ENCODE measurements at places on chromosomes 4 and X.

- DNase-seq: no peak
These were observed 47.4 kb downstream of the WWC2 start for GRCh38 chr4:183146478-183146877.

- DNase-seq: no peak
These were observed 7.5 kb downstream of the DTHD1 start for GRCh38 chr4:36288731-36289426.

- no peak for DNase-seq
These were observed 11.2 kb upstream of the TMEM154 start for GRCh38 chr4:152690706-152691651.

DNA sequence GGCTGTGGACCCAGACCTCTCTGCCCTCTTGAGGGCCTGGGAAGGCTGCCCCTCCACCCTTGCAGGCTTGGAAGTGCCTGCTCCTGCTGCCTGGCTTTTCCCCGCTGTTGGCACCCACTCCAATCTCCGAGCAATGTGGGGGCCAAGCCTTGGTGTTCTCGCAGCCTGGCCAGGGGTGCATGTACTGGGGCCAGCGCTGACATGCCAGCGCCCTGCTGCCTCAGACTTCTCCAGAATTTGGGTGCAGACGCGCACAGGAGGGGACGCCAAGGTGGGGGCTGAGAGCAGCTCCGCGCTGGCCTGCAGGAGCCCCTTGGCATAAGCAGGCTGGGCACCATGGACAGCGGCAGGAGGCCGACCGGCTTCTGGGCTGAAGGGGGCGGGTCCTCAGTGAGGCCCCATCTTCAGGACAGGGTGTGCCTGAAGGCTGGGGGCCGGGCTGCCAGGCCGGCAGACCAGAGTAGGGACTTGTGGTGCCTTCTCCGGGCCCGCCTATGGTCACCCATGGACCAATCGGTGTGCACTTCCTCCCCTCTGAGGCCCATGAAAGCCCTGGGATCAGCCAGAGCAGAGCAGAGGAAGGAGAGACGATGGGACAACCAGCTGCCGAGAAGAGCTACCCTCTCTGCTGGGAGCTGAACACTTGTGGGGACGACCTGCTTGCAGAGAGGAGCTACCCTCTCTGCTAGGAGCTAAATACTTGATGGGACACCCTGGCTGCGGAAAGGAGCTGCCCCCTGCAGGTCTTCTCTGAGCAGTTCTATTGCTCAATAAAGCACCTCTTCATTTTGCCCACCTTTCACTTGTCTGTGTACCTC is 118.3 kb downstream of the DNAAF6 start:
- no peak for DNase-seq

DNA sequence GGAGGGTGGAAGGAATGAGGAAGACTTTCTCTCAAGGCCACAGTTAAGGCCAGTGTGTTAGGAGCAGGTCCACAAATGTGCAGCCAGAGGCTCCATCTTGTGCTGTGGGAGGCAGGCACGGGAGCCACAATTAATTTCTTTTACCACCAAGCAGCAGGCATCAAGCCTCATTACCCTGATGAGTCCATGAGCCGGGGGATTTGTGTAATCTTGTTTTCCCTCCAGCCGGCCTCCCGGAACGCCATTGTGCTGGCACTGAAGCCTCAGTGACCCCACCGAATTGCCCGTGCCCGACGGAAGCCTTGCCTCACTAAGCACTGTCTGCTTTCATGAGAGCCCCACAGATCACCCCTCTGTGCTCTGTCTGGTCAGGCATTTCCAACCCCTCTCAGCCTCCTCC is 154.7 kb upstream of the STX18 start:
- no peak for DNase-seq

DNA sequence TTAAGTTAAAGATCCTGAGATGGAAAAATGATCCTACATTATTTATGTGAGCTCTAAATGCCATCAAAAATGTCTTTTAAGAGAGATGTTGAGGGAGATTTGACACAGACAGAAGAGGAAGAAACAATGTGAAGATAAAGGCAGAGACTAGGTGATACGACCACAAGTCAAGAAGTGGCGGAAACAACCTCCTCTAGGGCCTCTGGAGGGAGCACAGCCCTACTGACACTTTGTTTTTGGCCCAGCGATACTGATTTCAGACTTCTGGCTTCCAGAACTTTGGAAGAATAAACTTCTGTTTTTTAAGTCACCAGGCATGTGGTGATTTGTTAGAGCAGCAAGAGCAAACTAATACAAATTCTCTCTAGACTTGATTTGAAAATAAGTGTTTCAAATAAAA is 1216.1 kb downstream of the FSTL5 start:
- DNase-seq: no peak

- no peak for DNase-seq
These were observed 26.7 kb downstream of the ANKRD50 start for GRCh38 chr4:124685851-124686250.

DNA sequence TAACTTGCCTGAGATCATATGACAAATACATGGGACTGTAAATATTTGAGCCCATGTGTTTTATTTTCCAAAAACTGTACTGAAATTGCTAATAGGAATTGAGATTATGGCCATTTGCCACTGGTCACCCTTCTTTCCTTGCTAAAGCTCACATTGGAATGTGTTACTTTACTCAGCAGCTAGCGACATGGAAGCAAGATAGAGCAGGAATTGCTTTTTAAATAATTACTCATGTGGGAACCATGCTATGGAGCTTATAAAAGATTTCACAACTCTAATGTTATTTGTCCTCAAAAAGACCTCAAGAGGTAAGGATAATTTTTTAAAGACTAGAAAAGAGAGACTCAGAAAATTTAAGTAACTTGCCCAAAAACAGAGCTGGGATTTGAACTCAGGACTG is 48.8 kb upstream of the AFAP1 start:
- DNase-seq: peak; percentile 84

GRCh38 chr4:112747036-112747435 is 110.1 kb downstream of the LARP7 start:
- no peak for DNase-seq

GRCh38 chr4:7191546-7192251 is 639 bp upstream of the SORCS2 start:
- no peak for DNase-seq

GRCh38 chrX:38233891-38234667 is 13.4 kb upstream of the SRPX start:
- DNase-seq: peak; percentile 89

GRCh38 chrX:56783996-56784620 is 55.1 kb downstream of the NBDY start:
- DNase-seq: no peak

DNA sequence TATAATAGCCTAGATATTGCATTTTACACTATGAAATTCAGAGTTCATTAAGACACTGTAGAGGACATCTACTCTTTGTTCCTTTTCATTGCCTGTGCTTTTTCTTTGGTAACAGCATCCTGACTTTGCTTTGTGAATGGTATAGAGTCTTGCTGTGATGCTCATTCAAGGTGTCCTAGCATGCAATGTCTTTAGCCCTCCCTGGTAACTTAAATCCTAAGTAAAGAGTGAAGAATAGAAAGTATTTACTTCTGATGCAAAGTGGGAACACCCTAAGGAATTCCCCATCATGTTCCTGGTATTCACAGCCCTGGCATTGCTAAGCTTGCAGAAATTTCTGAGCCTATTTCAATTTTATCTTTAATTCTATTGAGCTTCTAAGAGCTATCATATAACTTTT is 400.1 kb downstream of the FAT4 start:
- DNase-seq: peak; percentile 17

DNA sequence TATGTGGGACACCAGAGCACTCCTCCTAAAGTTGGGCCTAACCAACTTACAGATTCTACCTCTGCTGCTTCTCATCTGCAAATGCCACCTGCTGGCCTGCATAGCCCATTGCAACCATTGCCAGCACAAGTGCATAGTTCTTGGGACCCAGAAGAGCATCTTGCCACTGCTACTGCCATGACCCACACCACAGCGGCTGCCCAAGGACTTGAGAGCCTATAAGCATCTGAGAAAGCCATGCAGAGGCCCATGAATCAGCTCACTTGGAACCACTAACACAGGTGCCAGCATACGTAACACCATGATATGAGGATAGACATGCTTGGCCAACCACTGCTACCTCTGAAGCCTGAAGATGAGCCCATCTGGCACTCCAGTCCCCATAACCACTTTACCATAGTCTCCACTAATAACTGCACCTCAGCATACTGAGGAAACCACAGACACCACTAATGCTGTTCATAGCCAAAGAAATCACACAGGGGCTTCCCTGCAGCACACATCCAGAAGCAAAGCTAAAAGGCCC is 258.1 kb upstream of the AGTR2 start:
- no peak for DNase-seq

DNA sequence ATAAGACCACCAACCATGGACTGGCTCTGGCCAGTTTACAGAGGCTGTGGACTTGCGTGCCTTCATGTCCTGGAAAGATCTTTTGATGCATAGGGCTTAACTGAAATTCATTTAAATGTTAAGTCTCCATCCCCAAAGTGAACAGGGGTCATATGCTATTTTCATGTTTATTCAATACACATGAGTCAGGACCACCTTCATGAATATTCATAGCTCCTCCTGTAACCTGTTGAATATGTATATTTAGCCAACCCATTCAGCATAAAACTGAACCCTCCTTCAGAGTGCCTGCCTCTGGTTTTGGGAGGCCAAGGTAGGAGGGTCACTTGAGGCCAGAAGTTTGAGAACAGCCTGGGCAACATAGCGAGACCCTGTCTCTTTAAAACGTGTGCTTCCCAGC is 7.1 kb downstream of the CTPS2 start:
- no peak for DNase-seq

DNA sequence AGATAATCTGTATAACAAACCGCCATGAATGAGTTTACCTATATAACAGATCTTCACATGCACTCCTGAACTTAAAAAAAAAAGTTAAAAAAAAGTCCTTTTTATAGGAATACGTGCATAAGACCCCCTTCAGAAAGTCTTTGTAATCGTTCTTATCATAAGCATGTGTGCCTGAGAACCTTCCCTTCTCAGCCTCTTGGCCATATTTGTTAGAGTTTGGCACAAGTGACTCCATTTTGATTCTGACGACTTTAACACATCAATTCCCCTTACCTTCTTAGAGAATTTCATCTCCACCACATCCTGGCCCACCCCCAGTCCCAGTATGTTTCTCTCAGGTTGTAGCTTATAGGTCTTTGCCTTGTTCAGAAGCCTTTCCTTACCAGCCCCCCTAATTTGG is 16.0 kb upstream of the ANXA5 start:
- DNase-seq: no peak

DNA sequence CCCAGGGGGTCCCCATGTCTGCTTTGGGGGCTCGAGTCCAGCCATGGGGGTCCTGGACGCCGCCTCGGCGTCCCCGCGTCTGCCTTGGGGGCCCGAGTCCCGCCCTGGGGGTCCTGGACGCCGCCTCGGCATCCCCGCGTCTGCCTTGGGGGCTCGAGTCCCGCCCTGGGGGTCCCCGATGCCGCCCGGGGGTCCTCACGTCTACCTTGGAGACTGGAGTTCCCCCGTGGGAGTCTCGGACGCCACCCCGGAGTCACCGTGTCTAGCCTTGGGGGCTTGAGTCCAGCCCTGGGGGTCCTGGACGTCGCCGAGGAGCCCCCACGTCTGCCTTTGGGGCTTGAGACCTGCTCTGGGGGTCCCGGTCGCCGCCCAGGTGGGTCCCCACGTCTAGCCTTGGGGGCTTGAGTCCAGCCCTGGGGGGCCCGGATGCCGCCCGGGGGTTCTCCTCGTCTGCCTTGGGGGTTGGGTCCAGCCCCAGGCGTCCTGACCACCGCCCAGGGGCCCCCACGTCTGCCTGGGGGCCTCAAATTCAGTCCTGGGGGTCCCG is 1.1 kb upstream of the GTPBP6 start:
- DNase-seq: no peak

GRCh38 chr4:158020176-158020575 is 152.6 kb downstream of the GASK1B start:
- DNase-seq: peak; percentile 88

DNA sequence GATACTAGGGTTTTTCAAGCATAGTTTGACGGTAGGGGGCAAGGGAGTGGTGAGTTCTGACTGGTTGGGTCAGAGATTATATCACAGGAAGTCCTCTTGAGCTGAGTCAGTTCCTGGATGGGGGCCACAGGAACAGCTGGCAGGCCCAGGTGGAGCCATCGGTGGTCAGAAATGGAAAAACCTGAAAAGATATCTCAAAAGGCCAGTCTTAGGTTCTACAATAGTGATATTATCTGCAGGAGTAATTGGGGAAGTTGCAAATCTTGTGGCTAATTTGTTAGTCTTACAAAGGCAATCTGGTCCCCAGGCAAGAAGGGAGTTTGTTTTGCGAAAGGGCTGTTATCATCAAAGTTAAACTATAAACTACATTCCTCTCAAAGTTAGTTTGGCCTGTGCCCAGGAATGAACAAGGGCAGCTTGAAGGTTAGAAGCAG is 159.3 kb downstream of the PTCHD1 start:
- DNase-seq: no peak

- peak; percentile 21 for DNase-seq
These were observed 222.4 kb downstream of the SLIT2 start for GRCh38 chr4:20474119-20474518.

DNA sequence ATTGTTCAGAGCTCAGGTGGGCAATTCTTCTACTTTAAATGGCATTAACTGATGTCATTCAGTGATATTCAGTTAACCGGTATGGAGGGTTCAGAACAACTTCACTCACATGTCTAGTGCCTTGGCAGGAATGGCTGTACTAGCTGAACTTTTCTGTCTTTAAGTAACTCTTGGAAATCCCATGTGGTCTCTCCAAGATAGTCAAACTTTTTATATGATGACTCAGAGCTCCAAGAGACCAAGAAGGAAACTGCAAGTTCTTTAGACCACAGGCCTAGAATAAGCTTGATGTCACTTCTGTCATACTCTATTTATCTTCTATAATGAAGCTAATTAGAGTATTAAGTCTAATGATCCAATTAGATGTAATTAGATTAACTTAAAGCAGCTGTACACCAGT is 24.9 kb downstream of the LHFPL1 start:
- peak; percentile 60 for DNase-seq

DNA sequence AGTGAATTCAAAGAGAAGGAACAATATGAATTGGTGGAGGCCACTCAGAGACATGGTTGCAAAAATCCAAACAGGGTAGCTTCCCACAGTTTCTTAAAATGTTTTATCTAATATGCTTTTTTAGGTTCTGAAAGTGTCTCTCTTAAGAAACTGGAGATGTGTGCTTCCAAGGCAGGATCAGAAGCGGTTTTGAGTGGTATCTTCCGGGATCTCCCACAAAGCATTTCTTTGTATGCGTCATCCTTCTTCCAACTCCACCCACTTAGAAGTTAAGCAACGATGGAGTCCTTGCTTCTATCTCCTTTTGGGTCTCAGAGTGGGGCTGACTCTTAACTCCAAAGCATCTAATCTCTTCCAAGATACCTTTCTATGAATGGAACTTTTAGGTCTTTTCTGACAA is 196.7 kb downstream of the MID1 start:
- DNase-seq: no peak

GRCh38 chr4:26196567-26196966 is 124.2 kb upstream of the RBPJ start:
- no peak for DNase-seq

- no peak for DNase-seq
These were observed 635.9 kb upstream of the FRG1 start for GRCh38 chr4:189304809-189305208.

DNA sequence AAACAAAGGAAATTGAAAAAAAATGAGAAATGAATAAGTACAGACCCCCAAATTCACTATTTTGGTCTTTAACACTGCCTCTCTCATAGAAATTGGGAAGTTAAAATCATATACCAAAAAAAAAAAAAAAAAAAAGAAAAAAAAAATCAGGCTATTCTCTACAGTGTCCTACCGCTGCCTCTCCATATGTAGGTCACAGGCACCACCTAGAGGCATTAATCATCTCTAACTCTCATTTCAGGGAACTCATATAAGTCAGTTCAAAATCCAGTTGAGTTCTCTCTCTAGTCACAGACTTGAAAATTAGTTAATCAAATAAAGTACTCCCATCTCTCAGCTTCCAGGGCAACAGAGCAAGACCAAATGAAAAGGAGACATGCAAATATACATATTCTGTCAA is 47.9 kb downstream of the COX18 start:
- DNase-seq: peak; percentile 34
